ENCODE measurements at places on chromosomes 4 and X.

- DNase-seq: no peak
These were observed 568.8 kb downstream of the GRID2 start for GRCh38 chr4:92872604-92873003.

GRCh38 chrX:19881559-19881958 is 5.8 kb downstream of the SH3KBP1 start:
- DNase-seq: no peak

- DNase-seq: no peak
These were observed 101.9 kb downstream of the FBXW7 start for GRCh38 chr4:152434011-152434410.

GRCh38 chr4:84379917-84380641 is 119.0 kb downstream of the NKX6-1 start:
- DNase-seq: no peak

DNA sequence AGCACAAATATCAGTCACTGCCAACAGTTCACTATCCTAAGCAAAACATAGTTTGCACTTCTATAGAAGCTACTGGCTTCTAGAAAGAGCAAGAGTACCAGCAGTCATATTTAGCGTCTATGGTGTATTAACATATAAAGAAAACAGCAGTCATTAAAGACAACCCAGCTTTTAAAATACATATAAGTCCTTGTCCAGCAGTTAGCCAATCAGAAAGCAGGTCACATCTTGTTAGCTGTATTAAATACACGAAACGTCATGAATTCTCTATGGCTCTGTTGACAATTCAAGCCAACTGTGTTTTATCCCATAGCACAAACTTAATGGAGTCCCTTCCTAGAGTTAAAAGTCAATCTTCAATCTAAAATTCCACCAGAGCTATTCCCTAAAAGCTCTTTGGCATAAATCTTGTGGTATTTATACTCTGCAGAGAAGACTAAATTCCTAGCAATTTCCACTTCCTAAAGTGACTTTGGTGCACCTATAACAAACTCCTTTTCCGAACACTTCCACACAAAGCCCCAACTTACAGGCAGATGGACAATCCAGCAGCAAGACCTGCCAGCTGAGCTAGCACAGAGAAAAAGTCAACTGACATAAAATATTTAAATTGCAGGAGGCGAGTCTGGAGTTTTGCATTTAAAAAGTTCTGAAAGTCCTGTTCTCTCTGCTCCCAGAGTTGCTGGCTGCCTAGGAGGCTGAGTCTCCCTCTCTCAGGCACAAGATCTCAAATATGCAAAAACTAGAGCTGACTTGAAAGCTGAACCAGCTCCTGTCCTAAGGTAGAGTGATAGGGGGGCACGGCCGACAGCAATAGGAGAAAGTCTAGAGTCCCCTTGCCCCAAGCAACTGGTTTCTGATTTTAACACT is 1.3 kb downstream of the LDB2 start:
- no peak for DNase-seq

DNA sequence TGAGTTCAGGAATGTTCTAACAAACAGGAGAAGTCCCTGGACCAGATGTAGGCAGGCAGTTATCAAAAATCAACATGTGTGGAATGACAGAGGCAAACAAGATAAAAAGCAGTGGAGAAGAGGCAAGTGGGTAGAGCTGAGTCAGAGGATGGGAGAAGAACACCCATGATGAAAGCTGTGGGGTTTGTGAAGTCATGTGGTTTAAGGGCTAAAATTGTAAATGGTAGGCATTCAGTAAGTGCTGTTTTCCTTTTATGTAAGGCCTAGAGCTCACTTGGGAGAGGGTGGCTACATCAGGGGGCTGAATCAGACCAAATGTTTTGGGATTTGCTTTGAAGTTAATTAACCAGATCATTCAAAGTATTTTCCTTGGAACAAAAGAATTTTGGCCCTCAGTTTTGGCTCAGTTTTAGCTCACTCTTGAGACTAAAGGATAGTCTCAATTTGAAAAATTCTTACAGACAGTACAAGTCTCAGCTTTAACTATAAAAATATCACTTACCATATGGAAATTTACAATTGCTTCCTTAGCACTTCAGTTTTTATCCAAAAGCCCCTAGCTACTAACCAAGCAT is 114.5 kb upstream of the PCDH7 start:
- DNase-seq: no peak
